ENCODE measurements at places on chromosomes 1 and 21. TPM values are rescaled to one million over a fixed set of nuclear protein-coding genes. Genes with fewer than 3 reads are reported as not detected.

- DNase-seq: no peak
Observed at GRCh38 chr1:147567594-147568381, 26.5 kb downstream of the BCL9 start.

- DNase-seq: peak; percentile 62
Observed at GRCh38 chr1:113976609-113977278, 2.5 kb upstream of the OLFML3 start.

DNA sequence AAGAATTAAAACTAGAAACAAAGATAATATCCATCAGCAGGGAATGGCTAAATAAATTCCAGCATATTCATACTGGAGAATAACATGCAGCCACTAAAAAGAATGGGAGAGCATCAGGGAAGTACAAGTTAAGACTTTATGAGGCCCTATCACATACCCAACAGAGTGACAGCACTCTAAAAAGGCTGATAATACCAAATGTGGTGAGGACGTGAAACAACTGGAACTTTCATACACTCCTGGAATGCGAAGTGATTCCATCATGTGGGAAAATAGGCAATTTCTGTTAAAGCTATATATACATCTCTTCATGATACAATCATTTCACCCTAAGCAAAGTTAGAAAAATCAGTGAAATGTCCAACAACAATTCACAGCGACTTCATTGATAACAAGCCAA is 42.6 kb downstream of the COL6A1 start:
- DNase-seq: no peak

GRCh38 chr1:88873737-88874349 is 17.5 kb downstream of the GTF2B start:
- no peak for DNase-seq

- no peak for DNase-seq
Observed at GRCh38 chr1:89839516-89839915, 18.7 kb downstream of the LRRC8D start.

- DNase-seq: no peak
Observed at GRCh38 chr21:44049182-44049581, 37.1 kb downstream of the TRAPPC10 start.

DNA sequence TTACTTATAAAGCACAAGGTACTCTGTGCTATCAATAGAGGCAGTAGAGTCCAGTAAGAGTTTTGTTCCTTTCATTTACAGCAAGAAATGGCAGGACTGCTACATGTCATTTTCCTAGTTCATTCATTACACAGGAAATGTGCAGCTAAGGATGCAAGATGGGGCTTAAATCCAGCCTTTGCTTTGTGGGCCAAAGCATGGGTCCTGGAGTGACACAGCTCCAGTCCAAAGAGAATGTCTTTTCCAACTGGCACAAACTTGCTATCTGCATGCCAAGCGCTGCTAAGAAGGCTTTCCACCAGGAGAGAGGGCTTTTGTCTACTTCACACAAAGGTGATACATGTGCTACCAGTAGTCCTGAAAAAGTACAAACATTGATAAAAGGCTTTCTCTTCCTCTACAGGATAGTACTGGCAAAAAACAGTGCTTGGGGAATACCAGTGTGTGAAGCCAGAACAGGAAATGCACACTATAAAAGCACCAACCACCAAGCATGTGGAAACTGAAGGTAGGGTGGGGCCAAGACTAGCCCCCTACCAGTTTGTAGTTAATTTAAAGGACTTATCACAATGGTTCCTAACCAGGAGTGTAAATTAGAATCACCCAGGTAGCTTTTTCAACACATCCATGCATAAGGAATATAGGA is 68.7 kb downstream of the ARID4B start:
- no peak for DNase-seq

- DNase-seq: no peak
Observed at GRCh38 chr1:212107481-212107880, 71.9 kb downstream of the DTL start.

GRCh38 chr1:44707959-44708831 is 22.8 kb downstream of the RNU5D-1 start:
- DNase-seq: peak; percentile 57

The NTMT2 gene
- not detected for total RNA-seq

The FAM151A gene
- total RNA-seq: not detected

The HSPA6 gene
- total RNA-seq: 4.3 TPM

The BARHL2 gene
- total RNA-seq: not detected
